Stimulated activated effector memory CD8-positive, alpha-beta T cell treated with anti-CD3 and anti-CD28 coated beads, Interleukin-12 subunit alpha, Interleukin-12 subunit beta, amount 100 ng/mL, for 72 hours (primary cell): ENCODE measurements at places on chromosomes 3 and 15.
A peak's percentile ranks its signal among the peaks of the same experiment; 100 is the strongest.

- peak; percentile 9 for DNase-seq
Measured at GRCh38 chr3:109806929-109807328, 469.6 kb upstream of the DPPA4 start.

GRCh38 chr3:141124715-141125114, 73.6 kb downstream of the SPSB4 start:
- no peak for DNase-seq

- no peak for DNase-seq
Measured at GRCh38 chr15:100787567-100788417, 91.8 kb upstream of the ALDH1A3 start.

GRCh38 chr15:90264671-90265070, 801 bp upstream of the NGRN start:
- peak; percentile 66 for DNase-seq

DNA sequence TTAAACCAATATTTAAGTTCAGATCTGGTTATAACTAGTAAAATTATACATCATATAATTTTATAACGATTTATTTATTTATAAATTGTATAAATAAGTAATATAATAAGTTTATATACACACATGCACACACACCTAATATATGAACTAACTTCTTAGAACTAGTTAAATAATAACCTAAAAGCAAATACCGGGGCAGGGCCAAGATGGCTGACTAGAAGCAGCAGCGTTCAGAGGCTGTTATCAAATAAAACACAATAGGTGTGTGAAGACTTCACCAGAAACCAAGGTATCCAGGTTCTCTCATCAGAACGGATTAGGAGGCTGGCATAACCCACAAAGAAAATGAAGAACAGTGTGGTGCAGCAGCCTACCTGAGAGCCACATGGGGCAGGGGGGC, 653.6 kb upstream of the CBLB start:
- no peak for DNase-seq

- no peak for DNase-seq
Measured at GRCh38 chr15:62183130-62183529, 18.0 kb upstream of the C2CD4B start.

DNA sequence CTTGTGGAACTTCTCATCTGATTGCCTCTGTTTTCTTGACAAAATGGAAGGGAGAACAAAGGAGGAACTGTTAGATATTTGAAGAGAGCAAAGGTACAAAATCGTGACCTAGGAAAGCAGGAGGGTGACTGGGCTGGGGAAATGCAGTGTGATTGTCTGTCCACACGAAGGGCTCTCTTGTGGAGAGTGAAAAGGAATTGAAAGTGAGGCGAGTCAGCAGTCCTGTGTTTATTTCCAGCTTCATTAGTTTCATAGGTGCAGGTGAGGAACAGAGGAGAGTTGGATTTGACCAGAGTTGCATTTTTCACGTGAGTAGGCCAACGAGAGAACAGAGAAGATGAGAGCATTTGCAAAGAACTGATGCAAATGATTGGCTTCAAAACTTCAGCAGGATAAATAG, 336.4 kb upstream of the SATB1 start:
- no peak for DNase-seq

- DNase-seq, result no peak
Measured at GRCh38 chr15:88465633-88466224, 1.5 kb downstream of the MRPL46 start.

DNA sequence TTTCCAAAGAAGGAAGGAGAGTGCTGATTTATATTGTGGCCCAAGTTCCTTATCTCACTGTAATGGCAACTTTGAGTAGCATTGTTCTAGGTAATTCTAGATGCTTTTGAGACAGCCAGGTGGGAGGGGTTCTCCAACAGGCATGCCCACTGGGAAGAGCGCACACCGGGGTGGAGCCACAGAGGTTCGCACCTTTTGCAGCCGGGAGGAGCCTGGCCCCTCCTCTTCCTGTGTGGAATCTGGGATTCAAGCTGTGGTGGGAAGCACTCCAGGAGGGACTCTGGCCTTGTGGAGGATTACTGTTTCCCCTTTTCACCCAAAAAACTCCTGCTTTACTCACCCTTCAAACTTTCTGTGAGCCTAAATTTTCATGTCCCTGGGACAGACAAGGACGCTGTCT, 53.1 kb downstream of the CFAP20DC start:
- no peak for DNase-seq

- DNase-seq, result no peak
Measured at GRCh38 chr15:44250566-44251205, 37.8 kb upstream of the GOLM2 start.

GRCh38 chr3:33089515-33089914, 7.4 kb downstream of the GLB1 start:
- DNase-seq, result no peak

DNA sequence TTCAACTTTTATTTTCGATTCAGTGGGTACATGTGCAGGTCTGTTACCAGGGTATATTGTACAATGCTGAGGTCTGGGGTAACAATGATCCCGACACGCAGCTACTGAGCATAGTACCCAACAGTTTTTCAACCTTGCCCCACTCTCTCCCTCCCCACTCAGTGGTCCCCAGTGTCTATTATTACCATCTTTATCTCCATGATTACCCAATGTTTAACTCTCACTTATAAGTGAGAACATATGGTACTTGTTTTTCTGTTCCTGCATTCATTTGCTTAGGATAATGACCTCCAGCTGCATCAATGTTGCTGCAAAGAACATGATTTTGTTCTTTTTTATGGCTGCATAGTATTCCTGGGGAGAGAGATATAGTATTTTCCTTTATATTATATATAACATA, 75.7 kb upstream of the EPHB3 start:
- no peak for DNase-seq

- no peak for DNase-seq
Measured at GRCh38 chr3:45067941-45068340, 41.8 kb downstream of the CLEC3B start.

DNA sequence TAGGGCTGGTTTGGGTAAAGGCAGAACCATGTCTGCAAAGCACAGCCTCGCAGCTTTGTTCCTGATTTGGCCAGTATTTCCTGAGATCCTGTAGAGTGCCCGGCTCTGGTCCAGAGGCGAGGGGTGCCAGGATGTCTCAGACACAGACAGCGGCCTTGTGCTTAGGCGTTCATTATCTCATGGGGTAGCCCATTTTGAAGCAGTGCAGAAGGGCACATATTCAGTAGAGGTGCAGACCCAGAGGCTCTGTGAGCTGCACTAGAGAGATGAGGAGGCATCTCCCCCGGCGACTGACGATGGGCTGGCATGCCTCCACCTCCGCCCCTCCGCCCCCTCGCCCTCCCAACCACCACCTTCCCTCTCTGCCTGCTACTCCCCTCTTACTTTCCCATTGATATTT, 170.3 kb downstream of the CHDH start:
- DNase-seq, result no peak

DNA sequence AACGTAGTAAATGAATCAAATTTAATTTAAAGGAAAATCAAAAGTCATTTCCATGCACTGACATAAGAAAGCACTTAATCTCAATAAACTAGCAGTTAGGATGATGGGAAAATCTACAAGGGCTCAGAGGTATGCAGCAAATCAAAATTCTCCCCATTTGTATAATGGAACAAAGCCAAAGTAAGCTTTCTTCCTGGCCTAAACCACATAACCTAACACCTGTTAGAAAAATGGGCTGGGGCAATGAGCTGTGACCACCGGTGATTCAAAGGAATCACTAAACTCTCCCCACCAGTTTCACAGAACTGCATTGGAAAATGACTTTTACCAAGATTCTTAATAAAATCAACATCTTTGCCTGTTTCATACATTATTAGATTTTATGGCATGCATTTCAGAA, 1024.3 kb downstream of the FHIT start:
- no peak for DNase-seq

GRCh38 chr3:152870027-152870426, 35.1 kb downstream of the P2RY1 start:
- no peak for DNase-seq

DNA sequence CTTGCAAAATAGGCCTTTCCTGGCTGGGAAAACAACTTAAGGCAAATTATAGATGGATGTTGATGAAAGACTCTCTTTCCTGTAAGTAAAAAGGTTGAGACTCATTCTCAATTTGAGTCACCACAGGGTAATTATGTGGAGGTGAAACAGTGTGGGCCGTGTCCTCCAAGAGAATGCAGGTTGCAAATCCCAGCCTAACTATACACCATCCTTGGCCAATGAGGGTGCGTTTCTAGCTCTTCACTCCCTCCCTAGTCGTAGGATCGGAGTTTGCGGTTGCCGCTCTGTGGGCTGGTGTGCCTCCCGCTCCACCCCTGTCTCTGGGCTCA, 259.9 kb downstream of the PLCL2 start:
- DNase-seq, result no peak

DNA sequence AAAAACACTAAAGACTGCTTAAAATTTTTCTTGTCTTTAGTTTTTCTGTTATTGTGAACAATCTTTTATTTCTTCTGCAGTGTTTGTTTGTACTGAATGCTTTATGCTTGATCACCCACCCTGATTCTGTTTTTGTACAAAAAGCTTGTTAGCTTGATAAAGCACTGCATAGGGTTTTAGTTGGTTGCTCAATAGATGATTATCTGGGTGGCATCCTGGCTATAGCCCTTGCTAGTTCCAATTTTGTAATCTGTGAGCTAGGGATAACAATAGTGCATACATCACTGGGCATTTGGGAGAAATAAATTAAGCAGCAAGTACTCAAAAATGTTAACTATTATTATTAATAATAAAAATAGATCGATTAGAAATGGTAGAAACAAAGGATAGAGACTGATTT, 102.3 kb downstream of the ZPLD1 start:
- DNase-seq, result no peak

GRCh38 chr15:28885128-28885629, 595 bp upstream of the APBA2 start:
- DNase-seq, result no peak

GRCh38 chr3:30688776-30689641, 82.6 kb downstream of the TGFBR2 start:
- DNase-seq, result no peak

- DNase-seq, result no peak
Measured at GRCh38 chr3:45056608-45057301, 30.7 kb downstream of the CLEC3B start.

DNA sequence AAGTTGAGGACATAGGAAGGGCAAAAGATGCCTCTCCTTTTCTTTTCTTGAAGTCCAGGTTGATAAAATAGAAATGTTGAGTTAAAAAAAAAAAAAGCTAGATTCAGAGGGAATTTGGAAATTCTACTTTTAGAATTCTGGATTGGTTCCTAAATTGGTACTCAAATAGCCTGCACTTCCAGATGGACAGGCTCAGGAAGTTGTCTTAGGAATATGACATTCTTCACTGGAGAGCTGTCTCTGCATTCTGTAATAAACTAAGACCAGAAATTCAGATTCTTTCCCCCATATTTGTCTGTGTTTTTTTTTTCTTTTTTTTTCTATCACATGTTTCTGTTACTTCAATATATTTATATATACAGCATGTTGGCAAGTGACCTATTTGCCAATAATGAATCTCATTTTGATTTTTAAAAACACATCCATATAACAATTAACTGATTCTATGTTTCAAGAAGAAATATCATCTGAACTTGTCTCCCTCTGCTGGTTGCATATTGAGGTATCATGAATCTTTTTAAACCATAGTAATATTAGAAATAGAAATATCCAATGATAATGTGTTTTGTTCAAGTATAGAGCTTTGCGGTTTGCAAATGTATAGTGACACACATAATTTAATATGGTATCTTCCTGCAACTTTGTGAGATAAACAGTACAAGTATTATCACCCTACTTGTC, 8.5 kb upstream of the LSAMP start:
- DNase-seq, result no peak

- no peak for DNase-seq
Measured at GRCh38 chr3:14899993-14900618, 47.3 kb upstream of the NR2C2 start.

- DNase-seq, result no peak
Measured at GRCh38 chr15:56052395-56053045, 59.1 kb upstream of the NEDD4 start.

DNA sequence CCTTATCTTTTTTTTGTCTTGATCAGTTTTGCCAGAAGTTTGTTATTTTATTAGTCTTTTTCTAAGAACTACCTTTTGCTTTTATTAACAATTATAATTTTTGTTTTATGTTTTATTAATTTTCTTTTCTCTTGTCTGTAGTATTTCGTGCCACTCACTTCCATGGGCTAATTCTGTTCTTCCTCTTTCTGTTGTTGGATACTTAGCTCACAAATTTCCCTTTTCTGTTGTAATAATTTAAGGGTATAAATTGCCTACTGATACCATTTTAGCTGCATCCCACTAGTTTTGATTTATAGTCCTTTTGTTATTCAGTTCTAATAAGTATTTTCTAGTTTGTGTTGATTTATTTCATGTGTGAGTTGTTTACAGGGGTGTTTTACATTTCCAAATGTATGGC, 48.6 kb downstream of the SNRK start:
- no peak for DNase-seq

DNA sequence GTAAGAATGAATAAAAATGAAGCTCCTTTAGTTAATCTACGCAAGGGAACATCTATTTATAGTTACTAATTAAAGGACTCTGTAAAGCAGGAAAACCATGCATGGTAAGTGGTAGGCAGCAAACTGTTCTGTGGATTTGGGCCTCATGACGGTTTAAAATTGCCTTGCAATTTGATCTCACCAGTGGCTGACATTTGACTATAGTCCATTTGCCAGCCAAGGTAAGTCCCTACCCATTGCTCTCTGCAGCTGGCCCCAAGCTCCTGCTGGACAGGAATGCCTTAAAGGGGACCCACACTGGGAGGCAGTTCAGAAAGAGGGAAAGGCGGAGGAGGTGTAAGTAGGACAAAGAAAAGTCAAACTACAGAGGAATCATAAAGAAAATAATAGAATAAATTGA, 203.3 kb downstream of the PLCL2 start:
- no peak for DNase-seq

DNA sequence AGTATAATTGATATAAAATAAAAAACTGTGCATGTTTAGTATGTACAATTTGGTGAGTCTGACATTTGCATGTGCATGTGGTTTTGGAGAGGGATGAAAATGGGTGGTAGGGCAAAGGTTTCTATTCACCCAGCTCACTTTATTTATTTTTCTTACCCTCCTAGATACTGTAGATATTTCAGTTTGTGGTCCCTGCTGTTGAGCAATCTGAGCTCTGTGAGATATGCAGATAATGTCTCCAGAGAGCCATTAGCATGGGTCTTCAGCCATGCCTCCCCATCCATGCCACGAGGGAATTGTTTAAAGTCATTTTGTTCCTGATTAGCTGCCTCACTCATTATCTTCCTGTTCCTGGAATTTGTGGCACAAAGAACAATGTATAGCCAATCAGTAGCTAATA, 44.4 kb upstream of the B3GALNT1 start:
- DNase-seq, result no peak

- peak; percentile 47 for DNase-seq
Measured at GRCh38 chr3:18425641-18426257, 610 bp upstream of the SATB1 start.

DNA sequence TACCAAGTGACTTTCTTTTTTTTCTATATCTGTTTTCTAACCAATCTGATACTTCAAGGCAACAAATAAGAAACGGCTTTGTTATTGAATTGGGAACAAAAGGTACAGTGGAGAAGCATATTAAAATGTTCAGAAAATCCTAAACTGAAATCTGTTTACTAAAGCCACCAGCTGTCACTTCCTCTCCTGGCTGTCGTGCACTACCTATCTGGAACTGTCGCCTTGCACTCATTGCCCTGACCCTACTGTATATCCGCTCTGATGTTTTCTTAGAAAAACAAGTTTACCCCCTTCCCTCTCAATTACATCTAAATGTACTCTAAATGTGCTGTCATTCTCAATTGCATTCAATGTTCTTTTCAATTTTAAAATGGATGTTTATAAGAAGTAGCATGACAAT, 439.8 kb upstream of the ARRDC4 start:
- no peak for DNase-seq

- DNase-seq, result no peak
Measured at GRCh38 chr3:178404961-178405360, 131.3 kb upstream of the KCNMB2 start.
